Right renal pelvis (tissue), 4 donors: ENCODE measurements at places on chromosomes 1 and 21. TPM values are rescaled to one million over a fixed set of nuclear protein-coding genes. Genes with fewer than 3 reads are reported as not detected.

Gene ZFP69B
- 4.8 TPM for polyA plus RNA-seq

Gene CYP4Z1
- 0.19 TPM for polyA plus RNA-seq

Gene NUDT4B
- polyA plus RNA-seq: 3.5 TPM

Gene TNFRSF25
- polyA plus RNA-seq: 12.9 TPM

Gene GIPC2
- polyA plus RNA-seq: 20.7 TPM

Gene ALX3
- not detected for polyA plus RNA-seq

Gene FCGR1A
- polyA plus RNA-seq: 1.0 TPM

Gene TRAF3IP3
- 2.0 TPM for polyA plus RNA-seq

Gene TFF2
- not detected for polyA plus RNA-seq

Gene AMY2B
- 32.2 TPM for polyA plus RNA-seq

Gene PROX1
- polyA plus RNA-seq: 6.8 TPM

Gene ZBTB8A
- polyA plus RNA-seq: 15.5 TPM

Gene SLC45A3
- polyA plus RNA-seq: 9.3 TPM

Gene ATP1A2
- 5.3 TPM for polyA plus RNA-seq

Gene LCE2D
- not detected for polyA plus RNA-seq

Gene TMEM81
- polyA plus RNA-seq: 3.2 TPM

Gene CFAP141
- polyA plus RNA-seq: not detected

Gene TMEM61
- polyA plus RNA-seq: 1.6 TPM

Gene DDAH1
- polyA plus RNA-seq: 117 TPM

Gene LCE3E
- polyA plus RNA-seq: not detected

Gene CRYBG2
- 0.80 TPM for polyA plus RNA-seq

Gene CSF3R
- polyA plus RNA-seq: 4.3 TPM

Gene AGO4
- polyA plus RNA-seq: 21.1 TPM

Gene MAEL
- 2.1 TPM for polyA plus RNA-seq

Gene KIF21B
- polyA plus RNA-seq: 2.6 TPM

Gene FCGR3A
- 1.3 TPM for polyA plus RNA-seq

Gene MSH4
- 0.14 TPM for polyA plus RNA-seq

Gene GPATCH2
- polyA plus RNA-seq: 29.3 TPM

Gene CAPZB
- 256 TPM for polyA plus RNA-seq

Gene GUCA2A
- not detected for polyA plus RNA-seq

Gene OR10Z1
- 0.03 TPM for polyA plus RNA-seq

Gene MYBPH
- polyA plus RNA-seq: 0.33 TPM

Gene FUCA1
- 43.8 TPM for polyA plus RNA-seq

Gene LRRC38
- polyA plus RNA-seq: not detected

Gene KCNA2
- 0.82 TPM for polyA plus RNA-seq

Gene LENEP
- polyA plus RNA-seq: 0.37 TPM

Gene VHLL
- polyA plus RNA-seq: not detected

Gene BNIPL
- polyA plus RNA-seq: 2.6 TPM

Gene SYTL1
- 8.2 TPM for polyA plus RNA-seq

Gene E2F2
- polyA plus RNA-seq: 4.4 TPM

Gene TBX19
- polyA plus RNA-seq: 2.4 TPM

Gene OR2T8
- not detected for polyA plus RNA-seq

Gene KCNJ6
- polyA plus RNA-seq: 0.31 TPM

Gene ITGB3BP
- polyA plus RNA-seq: 67.5 TPM

Gene EEIG2
- polyA plus RNA-seq: 17.0 TPM

Gene MAGI3
- 27.8 TPM for polyA plus RNA-seq

Gene RNF186
- 0.33 TPM for polyA plus RNA-seq

Gene LCE1A
- polyA plus RNA-seq: not detected

Gene SV2A
- 6.7 TPM for polyA plus RNA-seq

Gene BEND5
- 25.5 TPM for polyA plus RNA-seq

Gene AZIN2
- 5.9 TPM for polyA plus RNA-seq

Gene BCL2L15
- polyA plus RNA-seq: 0.90 TPM

Gene IBA57
- polyA plus RNA-seq: 4.4 TPM

Gene DDR2
- polyA plus RNA-seq: 23.3 TPM

Gene RIPK4
- 22.4 TPM for polyA plus RNA-seq

Gene ARHGEF10L
- polyA plus RNA-seq: 45.7 TPM

Gene RBM34
- polyA plus RNA-seq: 88.6 TPM
